Activated B cell treated with CpG ODN at 0.5 μM for 24 hours (primary cell): ENCODE measurements at places on chromosomes 2 and 18. TPM values are rescaled to one million over a fixed set of nuclear protein-coding genes. Genes with fewer than 3 reads are reported as not detected.

The TSPYL6 gene
- total RNA-seq = not detected in 2 replicates

DNA sequence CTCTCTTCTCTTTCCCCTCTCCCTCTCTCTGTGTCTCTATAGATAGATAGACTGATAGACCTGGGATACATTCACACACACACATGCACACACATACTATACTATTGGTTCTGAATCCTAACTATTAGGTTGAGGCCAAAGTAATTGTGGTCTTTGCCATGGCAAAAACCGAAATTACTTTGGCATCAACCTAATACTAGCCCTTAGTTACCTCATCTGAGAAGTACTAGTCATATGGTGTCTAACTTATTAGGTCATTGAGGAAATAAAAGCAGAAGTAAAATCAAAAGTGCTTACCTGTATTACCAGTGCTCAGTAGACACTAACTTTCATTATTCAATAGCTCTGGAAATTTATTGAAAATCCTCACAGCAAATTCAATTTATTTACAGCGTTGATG, 451.5 kb downstream of the EPHA4 start:
- DNase-seq = no peak

The SLC9A4 gene
- total RNA-seq = 0.05 and 0.11 TPM in 2 replicates

DNA sequence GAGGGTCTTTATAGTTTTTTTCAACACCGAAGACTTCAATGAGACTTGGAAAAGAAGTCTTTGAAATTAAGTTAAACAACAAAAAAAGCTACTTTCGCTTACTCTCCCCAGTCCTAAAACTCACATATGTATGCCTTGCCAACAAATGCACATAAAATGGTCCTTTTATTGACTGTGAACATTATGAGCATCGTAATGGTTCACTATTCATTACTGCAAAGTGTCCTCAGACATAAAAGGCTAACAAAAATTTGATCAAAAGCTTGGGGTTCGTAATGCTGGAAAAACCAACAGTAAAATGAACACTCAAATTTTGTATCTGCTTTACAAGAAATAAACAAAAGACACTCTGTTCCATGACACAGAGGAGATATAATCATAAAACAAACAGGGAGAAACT, 285.3 kb upstream of the SLC8A1 start:
- no peak for DNase-seq

DNA sequence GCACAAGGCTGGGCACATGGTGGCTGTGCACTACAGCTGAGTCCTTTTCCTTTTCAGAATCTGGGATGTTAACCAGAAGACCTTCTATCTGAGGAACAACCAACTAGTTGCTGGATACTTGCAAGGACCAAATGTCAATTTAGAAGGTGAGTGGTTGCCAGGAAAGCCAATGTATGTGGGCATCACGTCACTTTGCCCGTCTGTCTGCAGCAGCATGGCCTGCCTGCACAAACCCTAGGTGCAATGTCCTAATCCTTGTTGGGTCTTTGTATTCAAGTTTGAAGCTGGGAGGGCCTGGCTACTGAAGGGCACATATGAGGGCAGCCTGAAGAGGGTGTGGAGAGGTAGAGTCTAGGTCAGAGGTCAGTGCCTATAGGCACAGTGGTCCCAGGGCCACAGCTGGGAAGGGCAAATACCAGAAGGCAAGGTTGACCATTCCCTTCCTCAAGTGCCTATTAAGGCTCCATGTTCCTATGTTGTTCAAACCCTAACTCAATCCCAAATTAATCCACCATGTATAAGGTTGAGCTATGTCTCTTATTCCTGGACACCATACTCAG, 2.2 kb downstream of the IL1RN start:
- DNase-seq = no peak

DNA sequence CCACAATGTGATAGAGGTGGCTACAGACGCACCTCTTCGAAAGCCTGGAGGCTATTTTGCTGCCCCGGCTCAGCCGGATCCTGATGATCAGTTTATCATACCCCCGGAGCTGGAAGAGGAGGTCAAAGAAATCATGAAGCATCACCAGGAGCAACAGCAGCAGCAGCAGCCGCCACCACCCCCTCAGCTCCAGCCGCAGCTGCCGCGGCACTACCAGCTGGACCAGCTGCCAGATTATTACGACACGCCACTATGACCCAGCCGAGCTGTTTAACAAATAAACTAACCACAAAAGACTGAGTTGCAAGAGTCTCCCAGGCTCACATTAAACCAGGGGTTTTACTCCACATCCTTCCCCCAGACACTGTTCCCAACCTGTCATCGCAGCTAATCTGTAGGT, 263.8 kb downstream of the PHLPP1 start:
- DNase-seq = no peak

DNA sequence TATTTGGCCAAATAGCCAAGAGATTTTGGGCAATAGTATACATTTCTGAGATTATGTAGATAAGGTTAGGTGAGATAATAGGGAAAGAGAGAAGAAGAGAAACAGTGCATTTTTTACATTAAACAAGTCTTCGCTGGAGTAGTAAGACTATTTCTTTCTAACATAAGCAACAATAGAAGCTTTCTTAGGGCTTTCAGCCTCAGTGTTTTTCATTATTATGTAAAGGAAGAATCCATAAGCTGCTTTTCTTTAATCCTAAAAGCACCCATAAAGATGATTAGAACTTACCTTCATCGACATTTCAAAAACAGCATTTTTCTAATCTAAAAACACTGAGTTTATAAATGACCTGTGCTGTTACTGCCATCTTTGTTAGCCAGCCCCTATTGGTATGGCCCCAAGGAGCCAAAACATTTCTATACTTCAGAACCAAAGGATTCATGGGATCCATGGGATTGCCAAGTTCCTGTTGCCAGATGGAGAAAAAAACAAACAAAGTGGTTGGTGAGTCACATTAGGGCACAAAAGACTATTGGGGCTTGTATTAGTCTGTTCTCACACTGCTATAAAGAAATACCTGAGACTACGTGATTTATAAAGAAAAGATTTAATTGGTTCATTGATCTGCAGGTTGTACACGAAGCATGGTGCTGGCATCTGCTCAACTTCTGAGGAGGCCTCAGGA, 88.2 kb downstream of the SCG2 start:
- no peak for DNase-seq

DNA sequence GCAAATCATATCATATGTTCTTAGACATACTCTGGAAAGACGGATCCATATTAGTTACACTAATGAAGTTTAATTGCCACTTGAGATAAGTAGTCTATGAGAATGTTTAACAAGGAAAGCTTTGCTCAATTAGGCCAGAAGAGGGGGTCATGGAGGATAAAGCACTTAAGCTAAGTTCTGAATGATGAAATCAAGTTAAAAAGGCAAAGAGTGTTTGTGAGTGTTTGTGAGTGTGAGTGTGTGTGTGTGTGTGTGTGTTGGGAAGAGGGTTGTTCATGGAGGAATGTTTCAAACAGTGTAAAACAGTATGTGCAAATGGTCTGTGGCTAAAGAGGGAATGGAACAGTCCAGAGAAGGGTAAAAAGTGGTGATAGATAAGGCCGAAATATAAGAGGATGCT, 360.9 kb downstream of the ERBB4 start:
- no peak for DNase-seq

GRCh38 chr18:37339701-37340215, 225.8 kb downstream of the CELF4 start:
- DNase-seq = no peak

- no peak for DNase-seq
Measured at GRCh38 chr2:149906886-149907285, 319.3 kb upstream of the MMADHC start.

The FKBP1B gene
- total RNA-seq = 1.4 and 2.3 TPM in 2 replicates

DNA sequence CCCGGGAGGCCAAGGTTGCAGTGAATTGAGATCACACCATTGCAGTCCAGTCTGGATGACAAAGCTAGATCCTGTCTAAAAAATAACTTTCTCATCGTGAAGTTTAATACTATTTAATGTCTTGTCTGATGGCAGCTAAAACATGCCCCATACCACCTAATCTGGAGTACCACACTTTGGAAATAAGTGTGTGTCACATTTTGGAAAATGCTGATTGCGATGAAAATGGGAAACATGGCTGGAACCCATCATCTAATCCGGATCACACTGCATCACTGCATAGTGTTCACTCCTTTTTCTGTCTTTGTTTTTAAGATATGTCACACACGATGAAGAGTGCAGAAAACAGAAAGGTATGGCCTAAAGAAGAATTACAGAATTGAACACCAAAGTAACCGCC, 31.2 kb upstream of the ALPP start:
- DNase-seq = no peak

DNA sequence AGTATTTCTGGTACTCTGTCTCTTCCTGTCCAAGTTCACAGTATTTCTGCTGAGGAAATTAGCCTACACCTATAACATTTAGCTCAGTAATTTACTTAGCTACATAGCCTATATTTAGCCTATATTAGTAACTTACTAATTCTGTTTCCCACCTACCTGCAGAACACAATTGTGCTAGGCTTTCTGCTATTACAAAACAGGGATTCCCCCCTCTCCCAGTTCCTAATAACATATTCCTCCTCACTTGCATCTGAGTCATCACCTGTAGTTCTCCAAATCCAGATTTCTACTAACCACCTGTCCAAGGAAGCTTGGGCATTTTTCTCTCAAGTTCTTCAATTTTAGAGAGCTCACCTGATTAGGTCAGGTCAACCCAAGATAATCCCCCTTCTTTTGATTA, 94.9 kb downstream of the NETO1 start:
- DNase-seq = no peak

DNA sequence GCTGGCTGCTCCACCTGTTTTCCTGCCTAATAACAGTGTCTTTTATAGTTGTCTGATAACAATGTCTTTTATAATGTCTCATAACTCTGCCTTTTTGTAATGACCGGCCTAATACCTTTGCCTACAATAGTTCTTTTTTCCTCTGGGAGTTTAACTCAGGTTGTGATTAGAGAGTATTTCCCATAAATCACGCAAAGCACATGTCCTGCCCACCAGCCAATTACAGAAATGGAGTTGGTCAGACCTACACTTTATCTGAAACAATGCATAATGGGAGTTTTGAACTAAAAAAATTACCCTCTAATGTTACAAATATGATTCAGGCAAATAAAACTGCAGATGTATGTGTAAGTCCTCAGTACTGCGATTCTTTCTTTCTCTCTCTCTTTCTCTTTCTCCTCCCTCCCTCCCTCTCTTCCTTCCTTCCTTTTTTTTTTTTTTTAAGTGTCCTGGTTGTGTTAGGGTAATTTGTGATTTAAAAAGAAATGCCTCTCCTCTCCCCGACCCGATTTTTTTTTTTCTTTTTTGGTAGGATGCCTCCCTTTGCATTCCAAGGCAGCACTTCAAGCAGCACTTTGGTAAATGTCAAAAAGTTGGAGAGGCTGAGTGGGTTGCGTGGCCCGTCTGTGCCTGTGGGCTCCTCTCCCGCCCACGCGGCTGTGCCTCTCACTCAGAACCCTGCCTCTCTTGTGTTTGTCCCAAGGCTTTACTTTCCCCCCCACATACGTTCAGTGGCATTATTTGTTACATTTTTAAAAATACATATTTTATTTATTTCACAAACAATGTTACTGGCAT, 147.3 kb downstream of the AGAP1 start:
- DNase-seq = no peak

DNA sequence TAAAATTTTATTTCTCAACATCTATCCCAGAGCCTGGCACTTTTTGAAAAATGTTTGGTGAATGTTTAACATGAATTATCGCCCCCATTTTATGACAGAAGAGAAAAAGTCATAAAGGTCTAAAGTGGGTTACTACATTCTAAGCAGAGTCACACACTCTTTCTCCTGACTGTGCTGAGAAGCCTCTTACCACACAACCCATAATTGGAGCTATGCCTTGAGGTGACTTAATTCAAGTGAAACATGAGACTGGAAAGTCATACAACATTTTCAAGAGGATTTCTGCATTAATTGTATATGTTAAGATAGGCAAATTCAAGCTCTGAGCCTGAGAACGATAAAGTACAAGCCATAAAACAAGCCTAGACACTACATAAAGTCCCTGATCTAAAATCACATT, 3.1 kb upstream of the DSEL start:
- DNase-seq = no peak

The DRC1 gene
- total RNA-seq = not detected in 2 replicates

DNA sequence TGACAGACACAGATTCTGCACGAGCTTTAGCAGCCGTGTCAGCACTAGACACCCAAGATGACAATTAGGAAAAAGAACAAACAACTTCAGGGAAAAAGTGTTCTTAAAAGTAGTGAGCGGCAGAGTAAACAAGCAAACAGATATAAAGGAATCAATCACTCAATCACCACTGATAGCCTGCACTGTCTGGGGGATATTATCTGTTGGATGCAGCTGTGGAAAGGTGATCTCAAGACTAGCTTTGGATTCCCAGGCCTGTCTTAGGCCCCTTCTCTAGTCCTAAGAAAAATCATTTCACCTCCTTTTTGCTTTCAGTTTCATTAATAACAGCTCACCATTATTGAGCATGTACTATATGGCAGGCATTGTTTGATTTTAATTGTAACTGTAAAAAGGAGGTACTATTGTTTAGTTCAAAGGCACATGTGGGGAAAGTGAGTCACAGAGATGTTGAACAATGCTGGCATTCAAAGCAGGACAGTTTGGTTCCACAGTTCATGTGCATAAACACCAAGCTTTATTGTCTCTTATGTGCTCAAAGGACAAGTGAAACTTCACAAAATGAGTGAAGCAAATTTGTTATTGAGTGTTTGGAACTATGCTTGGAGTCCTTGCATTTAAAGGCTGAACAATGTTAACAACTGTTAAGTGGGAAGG, 147.3 kb upstream of the TCF4 start:
- no peak for DNase-seq

DNA sequence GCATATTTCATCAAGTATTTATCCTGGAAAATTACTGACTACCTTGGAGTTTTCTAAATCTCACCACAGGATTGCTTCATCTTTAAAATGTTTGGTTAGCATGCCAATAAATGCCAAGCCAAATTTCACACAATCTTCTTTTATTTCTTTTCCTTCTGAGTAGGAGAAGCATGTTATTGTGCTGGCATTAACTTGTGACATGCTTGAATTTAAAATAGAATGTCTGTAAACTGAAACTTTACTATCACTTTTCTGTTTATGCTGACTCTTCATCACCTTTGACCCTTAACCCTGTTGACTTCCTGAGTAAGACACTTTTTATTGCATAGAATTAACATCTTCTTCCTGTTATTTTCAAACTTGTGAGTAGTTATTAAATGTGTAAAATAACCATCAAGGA, 56.2 kb upstream of the LRRTM4 start:
- no peak for DNase-seq

- no peak for DNase-seq
Measured at GRCh38 chr2:59276033-59276432, 1034.9 kb upstream of the FANCL start.

The DCDC2C gene
- not detected in 2 replicates for total RNA-seq

DNA sequence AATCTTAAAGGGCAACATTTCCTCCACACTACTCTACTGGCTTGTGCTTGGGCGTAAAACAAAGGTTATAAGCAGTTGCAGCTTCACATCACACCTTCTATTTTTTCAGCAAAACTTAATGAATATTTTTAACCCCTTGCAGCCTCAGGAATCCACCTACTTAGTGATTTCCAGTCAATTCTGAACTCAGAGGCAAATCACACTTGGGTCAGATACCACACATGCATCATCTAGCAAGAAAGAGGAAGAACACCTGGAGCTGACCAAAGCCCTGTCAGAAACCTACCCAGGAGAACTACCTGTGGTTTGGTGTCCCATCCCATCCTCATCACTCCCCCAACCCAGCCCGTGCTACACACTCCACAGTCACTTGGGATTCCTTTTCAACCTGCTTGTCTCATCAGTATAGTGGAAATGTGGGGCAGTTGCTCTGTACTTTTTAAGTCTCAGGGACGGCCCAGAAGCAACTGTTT, 25.5 kb downstream of the PIAS2 start:
- no peak for DNase-seq

The RESP18 gene
- total RNA-seq = not detected in 2 replicates

The ADD2 gene
- 12.5 and 15.4 TPM in 2 replicates for total RNA-seq

GRCh38 chr2:64203131-64203857, 59.1 kb upstream of the PELI1 start:
- DNase-seq = no peak
